ENCODE measurements at places on chromosomes 7 and 10. TPM values are rescaled to one million over a fixed set of nuclear protein-coding genes. Genes with fewer than 3 reads are reported as not detected.

SLC13A4 gene
- 0.62 TPM for total RNA-seq

PRLHR gene
- not detected for total RNA-seq

HOXA5 gene
- total RNA-seq = 11.3 TPM

MGAM2 gene
- 0.51 TPM for total RNA-seq

FAM25A gene
- total RNA-seq = not detected

RARRES2 gene
- 123 TPM for total RNA-seq

GRCh38 chr7:77438131-77438530, 22.0 kb upstream of the GSAP start:
- no peak for DNase-seq

DNA sequence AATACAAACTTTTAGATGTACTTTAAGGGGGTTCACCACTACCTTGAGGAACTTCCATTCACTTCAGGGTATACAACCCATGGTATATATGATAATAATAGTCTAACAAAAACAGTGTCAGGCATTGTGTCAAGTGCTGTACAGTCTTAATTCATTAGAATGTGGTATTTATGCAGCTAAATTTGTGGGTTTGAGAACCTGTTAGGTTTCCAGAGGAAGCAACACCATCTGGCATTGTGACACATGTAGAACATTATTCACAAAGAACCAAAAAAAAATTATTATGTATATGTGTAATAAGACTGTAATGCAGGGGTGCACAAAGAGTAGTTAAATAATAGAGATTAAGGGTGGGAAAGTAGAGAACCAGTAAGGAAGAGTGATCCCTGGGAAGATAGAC, 26.3 kb downstream of the TMEM60 start:
- no peak for DNase-seq

DNA sequence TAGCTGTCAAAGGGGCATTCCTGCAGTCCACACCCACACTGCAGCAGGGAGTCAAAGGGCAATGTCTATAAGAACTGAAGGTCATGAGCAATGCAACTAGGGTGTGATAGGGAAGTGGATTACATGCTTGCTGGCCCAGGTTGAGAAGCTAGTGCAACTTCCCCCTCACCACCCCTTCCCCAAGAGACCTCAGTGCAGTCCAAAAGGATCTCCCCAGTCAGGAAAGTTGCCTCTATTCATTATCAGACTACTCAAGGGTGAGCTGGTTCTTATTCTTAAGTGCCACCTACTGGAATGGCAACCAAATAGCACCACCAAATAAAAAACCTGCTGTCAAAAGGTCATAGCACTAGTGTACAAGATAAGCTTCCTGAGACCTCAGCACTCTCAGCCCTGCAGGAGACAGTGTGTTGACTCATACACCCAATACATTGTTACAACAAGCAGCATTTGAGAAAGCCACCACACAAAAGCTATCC, 28.2 kb downstream of the MTERF1 start:
- no peak for DNase-seq

DNA sequence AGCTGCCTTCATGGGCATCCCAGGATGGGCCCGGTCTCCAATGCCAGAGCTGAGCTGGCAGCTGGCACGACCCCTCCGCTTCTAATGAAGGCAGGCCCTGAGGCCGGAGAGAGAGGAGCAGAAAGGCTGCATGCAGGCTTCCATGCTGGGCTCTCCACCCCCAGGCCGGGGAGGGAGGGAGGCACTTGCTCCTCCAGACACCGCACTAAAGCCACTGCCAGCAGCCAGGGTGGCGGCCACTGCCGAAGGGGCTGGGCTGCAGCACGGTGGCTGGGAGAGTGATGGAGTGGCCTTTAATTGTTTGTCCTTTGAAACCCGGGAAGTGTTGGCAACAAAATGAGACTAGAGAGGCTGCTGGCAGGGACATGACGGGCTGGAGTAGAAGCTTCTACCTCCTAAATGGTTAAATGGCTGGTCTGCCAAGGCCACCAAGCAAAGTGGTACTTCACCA, 236.5 kb downstream of the SKAP2 start:
- DNase-seq = peak; percentile 75

DNA sequence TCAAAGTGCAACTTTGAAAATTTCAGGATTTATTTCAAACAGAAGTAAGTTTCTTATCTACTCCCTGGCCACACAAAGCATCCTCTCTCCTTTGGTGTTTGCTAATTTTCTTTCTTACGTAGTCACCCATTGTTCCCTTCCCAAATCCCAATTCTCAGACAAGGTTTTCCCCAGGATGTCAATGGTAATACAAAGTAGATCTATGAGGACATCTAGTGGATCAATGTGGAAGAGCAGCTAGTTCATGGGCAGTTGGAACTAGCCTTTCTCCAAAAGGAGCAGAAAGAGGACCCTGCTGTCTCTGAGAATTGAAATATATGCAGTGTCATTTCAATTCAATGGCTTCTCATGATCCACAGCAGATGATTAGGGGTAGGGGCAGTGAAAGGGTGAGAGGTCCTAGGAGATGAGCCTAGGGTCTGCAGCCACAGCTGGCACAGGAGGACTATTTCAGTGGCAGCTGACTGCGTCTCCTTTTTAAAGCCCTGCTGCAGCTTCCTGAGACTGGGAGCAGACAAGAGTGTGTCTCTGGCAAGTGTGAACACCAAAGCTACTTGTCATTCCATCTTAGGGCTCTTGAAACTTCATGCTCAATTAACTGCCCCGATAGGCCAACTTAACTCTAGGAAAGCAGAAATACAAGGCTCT, 632.6 kb downstream of the KCNMA1 start:
- DNase-seq = no peak

- DNase-seq = no peak
Observed at GRCh38 chr7:31651234-31652062, 35.6 kb upstream of the PPP1R17 start.

DNA sequence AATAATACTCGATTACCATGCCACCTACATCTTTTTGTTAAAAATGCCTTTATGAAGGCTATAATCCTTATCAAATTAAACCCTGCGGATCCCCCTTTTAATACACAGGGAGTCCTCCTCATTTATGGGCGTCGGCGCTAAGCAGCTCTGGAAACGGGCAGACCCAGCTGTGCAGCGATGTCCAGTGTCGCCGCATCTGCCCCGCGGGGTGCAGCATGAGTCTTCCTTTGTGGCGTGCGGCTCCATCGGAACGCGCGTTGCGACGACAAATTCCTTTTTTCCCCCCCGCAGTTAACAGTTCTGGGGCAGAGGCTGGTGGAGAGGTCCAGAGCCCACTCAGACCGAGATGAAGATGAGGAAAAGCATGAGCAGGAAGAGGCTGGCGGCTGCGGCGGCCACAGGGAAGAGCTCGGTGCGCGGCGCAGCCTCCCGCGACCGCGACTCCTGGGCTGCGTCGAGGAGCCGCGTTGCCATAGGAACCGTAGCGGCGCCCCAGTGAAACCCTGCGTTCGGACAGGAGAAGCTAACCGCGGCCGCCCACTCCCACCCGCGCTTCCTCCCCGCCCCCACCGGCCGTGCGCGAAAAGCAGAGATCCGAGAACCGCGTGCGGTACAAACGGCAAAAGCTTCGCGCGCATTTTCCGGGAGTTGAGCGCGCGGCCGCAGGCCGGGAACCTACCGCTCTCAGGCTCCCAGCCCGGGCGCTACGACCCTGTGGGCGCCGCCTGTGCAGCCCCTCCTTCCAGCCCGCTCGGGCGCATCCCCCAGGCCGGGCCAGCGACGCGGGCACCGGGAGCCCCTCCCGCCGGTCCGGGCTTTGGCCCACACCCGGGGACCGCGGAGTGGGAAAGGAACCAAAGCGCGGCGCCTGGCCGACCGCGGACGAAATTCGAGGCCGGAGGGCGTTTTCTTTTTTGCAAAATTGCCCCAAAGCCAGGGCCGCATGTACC, 130.6 kb downstream of the SPAG6 start:
- no peak for DNase-seq
